ENCODE measurements at places on chromosomes 6 and 20. TPM values are rescaled to one million over a fixed set of nuclear protein-coding genes. Genes with fewer than 3 reads are reported as not detected.

The DEFB112 gene
- not detected for total RNA-seq

The SIM1 gene
- not detected for total RNA-seq

The EZR gene
- total RNA-seq, result 119 TPM

The TAB2 gene
- 74.9 TPM for total RNA-seq

The BPIFB1 gene
- total RNA-seq, result not detected

The TRIM10 gene
- total RNA-seq, result not detected

The CRNKL1 gene
- total RNA-seq, result 34.5 TPM

The GLP1R gene
- total RNA-seq, result 2.2 TPM

The TPMT gene
- total RNA-seq, result 9.6 TPM

The BNIP5 gene
- total RNA-seq, result not detected

The DDRGK1 gene
- 52.4 TPM for total RNA-seq

Measured in natural killer cell (primary cell).